Inflammatory macrophage treated with lipopolysaccharide for 1 hour (primary cell): ENCODE measurements at places on chromosomes 11 and 22.

DNA sequence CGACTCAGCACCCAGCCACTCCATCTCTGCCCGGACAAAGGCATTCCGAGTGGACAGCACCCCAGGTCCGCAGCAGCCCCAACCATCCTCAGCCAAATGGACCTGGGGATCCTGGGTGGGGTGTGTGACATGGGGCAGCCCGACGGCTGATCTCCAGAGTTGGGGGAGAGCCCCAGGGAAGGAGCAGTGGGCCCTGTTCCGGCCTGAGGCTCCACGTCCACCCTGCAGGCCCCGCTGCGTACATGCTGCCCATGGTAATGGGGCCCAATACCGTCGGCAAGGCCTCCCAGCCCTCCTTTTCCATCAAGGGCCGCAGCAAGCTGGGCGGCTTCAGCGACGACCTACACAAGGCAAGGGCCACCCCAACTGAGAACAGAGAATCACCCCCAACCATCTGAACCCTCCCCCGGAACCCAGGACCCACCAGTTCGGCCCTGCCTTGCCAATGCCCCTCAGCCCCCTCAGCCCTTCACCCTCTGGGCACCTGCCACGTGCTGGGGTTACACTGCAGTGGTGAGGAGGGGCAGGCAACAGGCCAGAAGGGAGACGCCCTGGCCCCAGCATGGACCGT, 5.4 kb downstream of the SCGB1C1 start:
- no peak for DNase-seq

GRCh38 chr11:7512525-7513233, 1.1 kb upstream of the PPFIBP2 start:
- DNase-seq: peak; percentile 86

- no peak for DNase-seq
Measured at GRCh38 chr11:39860931-39861330, 1598.5 kb downstream of the LRRC4C start.

- no peak for DNase-seq
Measured at GRCh38 chr22:46827781-46828180, 65.3 kb downstream of the TBC1D22A start.

GRCh38 chr11:99068832-99069231, 48.1 kb downstream of the CNTN5 start:
- DNase-seq: no peak

DNA sequence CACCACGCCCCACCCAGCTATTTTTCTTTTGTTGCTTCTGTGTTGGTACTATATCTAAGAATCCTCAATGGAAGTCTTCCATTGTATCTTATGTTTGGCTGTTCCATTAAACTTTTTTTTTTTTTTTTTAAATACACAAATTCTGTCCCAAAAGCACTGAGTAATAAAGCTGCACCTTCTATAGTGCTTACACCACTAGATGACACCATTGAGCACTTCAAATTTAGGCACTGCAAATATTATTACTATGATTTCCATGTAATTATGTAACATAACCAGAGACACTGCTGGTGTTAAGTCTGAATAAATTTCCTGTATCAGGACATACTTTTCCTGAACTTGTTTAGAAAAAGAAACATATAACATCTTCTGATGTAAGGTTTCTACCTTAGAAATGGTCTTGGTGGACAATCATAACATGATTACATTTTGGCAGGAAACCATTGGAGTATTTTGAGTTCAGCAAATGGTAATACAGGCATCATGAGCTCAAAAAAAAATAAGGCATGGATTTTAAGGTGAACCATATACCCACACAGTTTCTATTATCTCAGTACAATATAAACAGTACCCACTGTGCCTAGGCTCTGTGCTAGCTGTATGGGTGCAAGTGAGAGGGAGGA, 110.5 kb downstream of the ATG16L2 start:
- DNase-seq: peak; percentile 50

GRCh38 chr11:2752923-2753322, 53.1 kb upstream of the KCNQ1OT1 start:
- no peak for DNase-seq
